GM12878 (cell line): ENCODE measurements at places on chromosomes 1 and 21.

DNA sequence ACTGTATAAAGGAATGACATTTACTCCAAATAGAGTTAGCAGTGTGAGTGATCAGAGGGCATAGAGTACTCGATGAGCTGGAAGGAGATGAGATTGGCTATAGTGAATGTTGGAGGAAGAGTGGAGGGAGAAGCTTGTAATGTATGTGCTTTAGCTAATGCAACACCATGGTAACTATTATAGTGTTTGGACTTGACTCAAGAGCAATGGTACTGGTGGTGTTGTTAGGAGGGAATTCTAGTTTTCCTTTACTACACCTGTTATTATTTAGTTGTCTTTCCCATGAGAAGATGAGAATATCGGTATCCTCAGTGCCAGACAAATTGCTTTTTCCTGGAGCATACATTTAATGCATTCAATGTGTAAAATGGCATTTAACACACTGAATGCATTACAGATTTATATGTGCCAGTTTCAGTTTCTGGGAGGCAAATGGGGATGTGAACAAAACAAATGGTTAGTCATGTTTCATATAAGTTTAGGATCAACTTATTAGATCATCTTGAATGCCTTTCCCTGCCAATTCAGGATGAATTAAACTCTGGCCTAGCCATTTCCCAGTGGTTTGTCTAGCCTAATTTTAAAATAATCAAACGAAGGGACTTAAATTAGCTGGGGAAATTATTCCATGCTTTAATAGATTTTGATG is 291.1 kb upstream of the ADAMTS5 start:
- DNase-seq = no peak

- no peak for DNase-seq
Measured at GRCh38 chr1:31902510-31902860, 35.7 kb downstream of the PTP4A2 start.

DNA sequence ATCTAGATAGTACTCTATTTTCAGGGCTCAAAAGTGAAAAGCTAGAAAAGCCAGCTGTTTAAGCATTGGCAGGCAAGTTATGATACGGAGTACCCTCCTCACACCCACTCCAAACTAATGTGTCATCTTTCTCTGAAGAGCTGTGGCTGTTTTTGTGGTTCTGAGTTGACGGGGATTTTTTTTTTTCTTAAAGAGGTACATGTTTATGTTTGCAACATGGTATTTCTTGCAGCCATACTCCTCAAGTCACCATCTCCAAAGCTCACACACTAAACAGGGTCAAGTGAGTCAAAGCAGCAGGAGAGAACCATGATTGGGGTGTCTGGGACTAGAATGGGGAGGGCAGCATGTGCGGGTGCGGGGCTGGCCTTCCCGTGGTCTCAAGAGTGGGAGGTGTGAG is 347.2 kb downstream of the DISC1 start:
- DNase-seq = no peak

GRCh38 chr1:67162954-67163353 is 3.3 kb upstream of the IL23R start:
- no peak for DNase-seq

GRCh38 chr1:47651311-47652089 is 213.7 kb downstream of the FOXD2 start:
- no peak for DNase-seq
